ENCODE measurements at places on chromosomes 6 and 20. TPM values are rescaled to one million over a fixed set of nuclear protein-coding genes. Genes with fewer than 3 reads are reported as not detected.

DNA sequence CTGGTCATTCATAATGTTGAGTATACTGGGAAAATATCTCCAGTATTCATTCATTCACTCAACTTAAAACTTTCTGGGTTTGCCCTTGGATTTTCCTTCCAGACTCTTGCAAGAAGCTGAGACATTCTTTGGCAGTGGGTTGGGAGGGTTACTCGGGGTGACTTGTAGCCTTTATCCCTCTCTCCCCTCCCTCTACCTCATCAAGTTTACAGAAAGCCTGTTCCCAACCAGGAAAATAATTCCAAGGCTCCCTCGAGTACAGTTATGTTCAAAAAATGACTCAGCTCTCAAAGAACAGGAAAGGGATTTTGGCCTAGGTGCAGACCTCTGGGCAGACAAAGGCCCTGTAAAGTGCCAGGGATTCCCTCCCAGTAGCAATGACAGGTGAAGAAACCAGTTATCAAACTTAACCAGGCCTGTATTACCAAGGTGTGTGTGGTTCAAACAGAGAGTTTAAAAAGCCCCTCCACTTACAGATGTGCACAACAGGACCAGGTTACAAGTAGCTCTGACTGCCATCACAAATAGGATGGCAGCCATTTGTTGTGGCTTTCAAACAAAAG, 22.2 kb downstream of the FKBP1A start:
- no peak for DNase-seq

- DNase-seq: no peak
Observed at GRCh38 chr20:50136822-50137599, 16.5 kb downstream of the PEDS1 start.

DNA sequence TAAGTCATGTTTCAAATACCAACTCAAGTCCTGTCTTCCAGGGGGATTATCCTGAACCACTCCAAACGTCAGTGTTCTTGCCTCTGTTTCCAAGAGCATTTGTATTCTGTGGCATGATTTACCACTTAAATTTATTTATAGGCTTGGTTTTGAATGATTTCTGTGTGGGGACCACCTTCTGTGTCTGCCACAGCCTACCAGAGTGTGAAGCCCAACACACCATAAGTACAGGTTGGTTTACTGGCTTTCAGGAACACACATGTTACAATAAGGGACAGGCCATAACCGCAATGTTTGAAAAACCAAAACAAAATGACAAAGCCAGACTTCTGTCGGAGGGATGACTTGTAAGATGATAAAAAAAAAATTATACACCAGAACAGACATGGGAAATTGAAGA, 56.5 kb upstream of the MAP3K7 start:
- DNase-seq: no peak

DNA sequence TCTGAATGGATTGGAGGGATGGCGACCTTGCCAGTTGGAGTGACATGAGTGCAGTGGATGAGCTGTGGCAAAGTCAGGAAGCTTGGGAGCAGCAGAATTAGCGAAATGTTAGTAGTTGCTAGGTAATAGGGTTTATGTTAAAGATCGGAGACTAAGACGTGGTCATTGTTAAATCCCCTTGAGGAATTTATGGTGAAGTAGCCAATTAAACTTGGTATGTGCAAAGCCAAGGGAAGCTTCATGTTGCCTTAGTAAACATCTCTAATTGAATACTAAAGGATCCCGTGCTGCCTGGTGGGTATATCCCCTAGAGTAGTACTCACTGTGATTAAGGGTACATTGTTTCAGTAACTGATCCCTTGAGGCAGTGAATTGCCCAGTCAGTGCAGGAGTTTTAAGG, 106.0 kb downstream of the PRIM2 start:
- DNase-seq: no peak

THEMIS gene
- total RNA-seq: 5.6 TPM

GRCh38 chr6:24743944-24744335, 25.0 kb upstream of the C6orf62 start:
- no peak for DNase-seq

DNA sequence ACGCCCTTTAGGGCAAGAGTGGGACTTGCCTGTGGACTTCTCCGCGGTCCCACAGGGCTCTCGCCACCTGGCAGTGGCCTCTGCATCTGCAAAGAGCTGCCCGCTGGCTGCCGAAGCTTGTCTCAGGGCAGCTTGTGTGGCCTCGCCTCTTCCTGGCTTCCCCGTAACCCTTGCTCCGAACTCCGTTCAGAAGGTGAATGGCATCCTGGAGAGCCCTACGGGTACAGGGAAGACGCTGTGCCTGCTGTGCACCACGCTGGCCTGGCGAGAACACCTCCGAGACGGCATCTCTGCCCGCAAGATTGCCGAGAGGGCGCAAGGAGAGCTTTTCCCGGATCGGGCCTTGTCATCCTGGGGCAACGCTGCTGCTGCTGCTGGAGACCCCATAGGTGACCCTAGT, 3.0 kb downstream of the RTEL1 start:
- DNase-seq: no peak

SLC24A3 gene
- total RNA-seq: 17.1 TPM

DNA sequence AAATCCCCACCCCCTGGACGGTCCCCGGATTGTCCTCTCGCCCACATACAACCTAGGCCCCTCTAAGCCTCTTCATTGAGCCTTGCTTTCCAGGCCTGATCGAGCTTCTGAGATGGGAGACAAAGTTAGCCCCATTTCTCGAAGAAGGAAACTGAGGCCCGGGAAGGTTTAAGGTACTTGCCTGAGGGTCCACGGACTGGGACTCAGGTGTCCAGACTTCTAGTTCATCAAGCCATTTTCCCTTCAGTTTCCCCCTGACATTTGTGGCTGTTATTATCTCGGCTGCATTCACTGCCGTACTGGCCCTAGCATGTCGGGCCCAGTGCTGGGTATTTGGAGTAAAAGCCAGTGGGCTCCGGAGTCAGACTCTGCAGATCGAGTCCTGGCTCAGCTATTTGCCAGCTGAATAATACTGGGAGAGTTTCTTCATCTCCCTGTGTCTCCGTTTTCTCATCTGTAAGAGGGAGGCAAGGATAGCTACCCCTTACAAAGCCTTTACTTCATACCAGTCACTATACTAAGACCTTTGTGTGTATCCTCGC, 633 bp downstream of the RPRD1B start:
- DNase-seq: no peak

DNA sequence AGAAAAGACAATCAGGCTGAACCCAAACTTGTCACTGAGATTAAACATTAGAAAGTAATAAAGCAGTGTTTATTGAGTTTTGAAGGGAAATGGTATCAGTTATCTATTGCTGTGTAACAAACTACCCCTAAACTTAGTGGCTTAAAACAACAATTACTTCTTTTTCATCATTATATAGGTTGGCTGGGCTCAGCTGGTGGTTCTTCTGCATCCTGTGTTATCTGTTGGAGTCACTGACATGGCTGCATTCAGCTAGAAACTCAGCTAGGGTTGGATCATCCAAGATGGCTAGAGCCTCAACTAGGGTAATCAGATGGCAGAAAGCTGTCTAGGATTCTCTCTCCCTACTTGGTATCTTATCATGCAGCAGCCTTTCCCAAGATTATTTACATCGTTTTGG, 12.5 kb upstream of the RIN2 start:
- no peak for DNase-seq
